ENCODE measurements at places on chromosomes 2 and 18.

GRCh38 chr18:77093586-77093985 is 39.0 kb downstream of the MBP start:
- no peak for DNase-seq

GRCh38 chr2:40097691-40098385 is 318.8 kb upstream of the THUMPD2 start:
- no peak for DNase-seq

GRCh38 chr2:234081970-234082822 is 31.7 kb downstream of the SPP2 start:
- no peak for DNase-seq

DNA sequence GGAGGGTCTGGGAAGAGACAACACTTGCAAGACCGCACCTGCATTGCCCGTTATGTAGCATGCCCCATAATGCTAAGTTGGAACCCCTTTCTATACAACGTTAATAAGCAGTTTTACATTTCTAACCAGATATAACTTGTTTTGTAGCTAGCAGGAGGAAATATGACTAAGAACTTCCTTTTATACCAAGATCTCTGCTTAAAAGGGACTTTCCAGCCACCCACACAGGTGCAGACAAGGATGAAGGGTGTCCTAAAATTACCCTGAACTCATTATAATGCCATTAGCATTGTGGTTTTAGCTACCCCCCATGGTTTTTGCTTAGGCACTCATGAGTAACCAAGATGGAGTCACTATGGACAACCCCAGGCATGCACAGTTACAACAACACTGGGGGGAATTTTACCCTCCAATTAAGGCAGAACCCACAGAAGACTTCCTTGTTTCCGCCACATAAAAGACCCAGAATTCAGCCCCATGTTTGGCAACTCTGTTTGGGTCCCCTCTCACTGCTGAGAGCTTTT is 362.8 kb downstream of the CBLN2 start:
- DNase-seq: no peak

GRCh38 chr2:70104231-70105111 is 17.2 kb downstream of the PCBP1 start:
- DNase-seq: no peak

DNA sequence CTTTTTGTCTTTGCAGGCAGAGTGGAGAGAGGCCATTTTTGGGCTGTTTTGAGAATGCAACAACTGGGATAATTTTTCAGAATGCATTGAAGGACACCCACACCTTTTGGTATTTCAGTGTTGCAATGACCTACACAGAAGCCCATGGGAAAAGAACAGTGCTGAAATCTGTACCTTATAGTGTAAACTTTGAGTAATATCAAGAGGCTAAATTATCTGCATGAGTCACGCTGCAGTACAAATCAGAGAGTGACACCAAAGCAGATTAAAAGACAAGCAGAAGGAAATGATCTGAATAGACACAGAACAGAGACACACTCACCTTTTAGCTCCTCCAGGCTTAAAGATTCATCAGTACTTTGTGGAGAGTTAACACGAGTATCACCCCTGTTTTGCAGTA is 265.3 kb downstream of the PAX3 start:
- DNase-seq: no peak

DNA sequence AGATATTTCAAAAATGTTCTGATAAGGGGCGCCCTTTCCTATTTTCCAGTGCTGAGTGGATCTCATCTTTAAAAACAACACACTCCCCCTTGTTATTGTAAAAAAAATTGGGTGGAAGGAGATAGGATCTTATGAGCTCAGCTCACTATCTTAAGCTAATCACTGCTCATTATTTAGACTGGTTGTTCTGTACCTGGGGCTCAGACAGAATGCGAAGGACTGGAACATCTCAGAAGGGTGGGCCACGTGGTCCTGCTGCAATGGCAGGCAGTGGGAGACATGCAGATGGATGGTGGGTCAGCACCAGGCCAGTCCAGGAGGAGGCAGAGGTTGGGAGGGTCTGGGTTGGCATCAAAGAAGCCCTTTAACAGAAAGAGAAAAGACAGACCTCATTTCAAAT is 48.3 kb upstream of the GPR155 start:
- no peak for DNase-seq

DNA sequence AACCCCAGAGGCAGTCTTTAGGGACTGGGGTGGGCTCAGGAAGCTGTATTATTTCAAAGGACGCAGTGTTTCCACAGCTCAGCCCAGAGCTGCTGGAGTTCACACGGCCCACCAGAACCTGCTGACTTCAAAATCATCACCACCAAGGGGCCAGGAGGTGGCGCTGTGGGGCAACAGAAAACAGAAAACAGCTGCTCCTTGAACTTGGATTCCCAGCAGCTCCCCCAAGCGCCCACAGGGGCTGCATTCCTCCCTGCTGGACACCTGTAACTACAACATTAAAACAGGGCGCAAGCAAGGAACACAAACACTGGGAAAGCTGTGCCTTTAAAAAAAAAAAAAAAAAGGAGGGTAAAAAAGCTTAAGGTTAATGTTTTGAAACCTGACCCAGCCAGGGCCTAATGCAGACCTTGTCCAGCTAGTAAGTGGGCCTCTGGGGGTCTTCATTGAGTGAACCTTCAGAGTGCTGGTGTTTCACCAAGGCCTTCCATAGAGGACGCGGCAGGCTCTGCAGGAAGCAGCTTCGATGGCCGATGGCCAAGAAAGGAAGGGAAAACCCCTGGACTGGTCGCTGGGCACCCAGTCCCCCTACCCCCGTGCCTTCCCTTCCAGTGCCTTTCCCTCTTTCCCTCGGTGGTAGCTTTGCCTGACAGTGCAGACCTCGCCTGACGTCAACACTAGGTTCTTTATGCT is 25.9 kb downstream of the MLPH start:
- DNase-seq: peak; percentile 52

GRCh38 chr2:190809139-190809764 is 71.4 kb upstream of the GLS start:
- DNase-seq: no peak

- no peak for DNase-seq
Observed at GRCh38 chr18:42072407-42072806, 117.4 kb downstream of the PIK3C3 start.

GRCh38 chr2:27378096-27378808 is 2.3 kb downstream of the ZNF513 start:
- no peak for DNase-seq

DNA sequence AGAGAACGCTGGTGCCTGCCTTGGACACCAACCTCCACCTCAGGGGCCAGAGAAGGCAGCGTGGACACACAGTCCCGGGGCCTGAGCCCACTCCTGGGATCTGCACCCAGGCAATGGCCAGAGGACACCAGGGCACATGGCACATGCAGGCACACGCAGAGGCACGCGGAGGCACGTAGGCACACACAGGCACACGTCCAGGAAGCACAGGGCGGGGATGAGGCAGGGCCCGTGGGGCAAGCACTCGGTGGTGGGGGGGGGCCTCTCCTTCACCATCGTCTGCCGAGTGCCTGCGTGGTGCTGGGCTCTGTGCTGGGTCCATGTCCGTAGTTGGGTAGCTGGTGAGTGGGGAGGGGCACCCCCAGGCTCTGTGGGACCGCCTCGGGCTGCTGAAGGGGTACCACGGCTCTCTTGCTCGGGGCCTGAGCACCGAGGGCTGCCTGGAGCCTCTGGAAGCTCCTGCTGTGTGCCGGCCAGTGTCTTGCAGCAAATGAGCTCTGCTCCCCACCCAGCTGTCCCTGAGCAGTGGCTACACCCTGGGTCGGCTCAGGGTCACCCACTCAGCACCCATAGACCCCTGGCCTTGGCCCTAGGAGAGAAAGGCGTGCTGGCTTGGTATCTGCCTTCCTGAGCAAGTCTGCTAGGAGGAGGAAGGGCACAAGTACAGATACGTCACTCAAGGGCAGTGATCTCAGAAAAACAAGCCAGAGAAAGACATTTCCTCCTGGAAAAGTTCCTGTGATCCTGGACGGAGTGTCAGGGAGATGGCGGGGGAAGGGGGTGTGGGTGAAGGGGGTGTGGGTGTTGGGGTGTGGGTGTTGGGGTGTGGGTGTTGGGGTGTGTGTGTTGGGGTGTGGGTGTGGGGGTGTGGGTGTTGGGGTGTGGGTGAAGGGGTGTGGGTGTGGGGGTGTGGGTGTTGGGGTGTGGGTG is 26.4 kb downstream of the RTP5 start:
- no peak for DNase-seq

GRCh38 chr2:4135765-4136164 is 432.4 kb downstream of the DCDC2C start:
- DNase-seq: no peak

GRCh38 chr2:39718483-39718882 is 52.8 kb downstream of the TMEM178A start:
- DNase-seq: no peak

DNA sequence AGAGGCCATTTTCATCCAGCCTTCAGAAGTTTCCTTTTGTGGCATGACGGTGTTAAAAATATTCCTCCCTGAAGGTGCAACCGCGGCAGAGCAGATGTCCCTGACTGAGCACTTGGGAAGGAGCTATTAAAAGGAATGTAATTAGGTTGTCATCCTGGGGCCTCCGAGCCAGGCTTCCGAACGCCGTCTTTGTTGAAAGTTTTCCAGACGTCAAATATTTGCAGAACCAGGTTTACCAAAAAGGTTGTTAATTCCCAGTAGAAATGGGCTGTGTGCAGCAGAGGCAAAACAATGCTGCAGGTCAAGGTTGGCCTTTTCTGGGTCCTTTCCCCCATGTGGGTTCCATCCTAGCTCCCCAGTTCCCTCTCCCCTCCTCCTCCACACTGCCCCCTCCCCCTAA is 110.0 kb upstream of the STPG4 start:
- no peak for DNase-seq

GRCh38 chr2:120995152-120995551 is 259.5 kb downstream of the GLI2 start:
- DNase-seq: no peak

DNA sequence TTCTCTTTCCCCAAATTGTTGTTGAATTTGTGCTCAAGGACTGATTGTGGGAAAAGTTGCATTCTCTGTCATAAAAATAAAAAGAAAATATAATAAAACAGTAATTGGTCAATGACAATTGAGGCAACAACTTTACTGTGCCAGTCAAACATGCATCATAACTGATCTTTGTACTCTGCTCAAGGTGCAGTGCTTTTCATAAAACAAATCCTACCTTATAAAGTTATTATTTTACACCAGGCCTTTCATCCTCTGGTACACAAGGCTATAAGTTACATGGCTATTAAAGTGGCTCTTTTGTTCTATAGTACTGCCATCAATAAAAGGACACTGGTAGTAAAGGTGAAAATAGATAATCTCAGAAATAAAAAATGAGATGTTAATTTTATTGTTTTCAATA is 761.9 kb downstream of the SATB2 start:
- DNase-seq: no peak

- no peak for DNase-seq
Observed at GRCh38 chr2:147456779-147457178, 388.1 kb upstream of the ACVR2A start.

DNA sequence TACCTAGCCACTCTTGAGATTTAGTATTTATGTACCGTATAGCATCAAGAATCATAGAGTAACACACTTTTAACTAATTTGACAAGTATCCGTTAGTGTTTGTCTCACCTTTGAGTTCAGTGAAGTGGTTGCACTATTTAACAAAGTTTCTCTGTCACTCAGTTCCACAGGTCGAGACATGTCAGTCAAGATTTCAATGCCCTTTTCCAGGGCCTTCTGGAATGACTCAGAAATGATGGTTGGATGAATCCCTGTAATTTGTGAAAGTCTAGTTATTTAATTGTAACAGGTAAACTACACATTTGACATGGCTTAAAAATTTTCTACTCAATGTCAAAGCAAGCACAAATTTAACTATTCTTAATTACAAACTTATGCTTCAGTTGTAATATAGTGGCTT is 9.7 kb downstream of the CCT4 start:
- no peak for DNase-seq

GRCh38 chr2:180175736-180176135 is 168.6 kb upstream of the CWC22 start:
- no peak for DNase-seq

- DNase-seq: no peak
Observed at GRCh38 chr2:219131327-219131726, 29.3 kb downstream of the NHEJ1 start.

GRCh38 chr18:26440644-26441043 is 107.7 kb downstream of the KCTD1 start:
- no peak for DNase-seq

GRCh38 chr2:62472312-62472711 is 33.7 kb downstream of the TMEM17 start:
- no peak for DNase-seq

DNA sequence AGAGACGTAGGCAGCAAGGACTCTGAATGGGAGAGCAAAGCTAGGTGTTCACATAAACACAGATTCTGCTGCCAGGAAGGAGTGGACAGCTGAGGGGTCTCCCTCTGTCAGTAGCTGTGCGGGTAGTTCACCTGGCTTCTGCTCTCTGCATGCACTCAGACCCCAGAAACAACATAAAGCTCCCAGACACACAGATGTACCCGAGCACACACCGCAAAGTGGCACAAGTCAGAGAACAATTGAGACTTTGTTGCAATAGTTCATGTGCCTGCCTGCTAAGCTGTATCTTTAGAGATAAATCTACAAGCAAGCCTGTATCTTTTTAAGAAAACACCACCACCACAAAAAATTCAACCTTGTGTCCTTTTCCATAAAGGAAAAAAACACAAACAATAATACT is 420.0 kb upstream of the ST6GAL2 start:
- DNase-seq: no peak

GRCh38 chr2:127121776-127122176 is 14.8 kb upstream of the BIN1 start:
- no peak for DNase-seq

DNA sequence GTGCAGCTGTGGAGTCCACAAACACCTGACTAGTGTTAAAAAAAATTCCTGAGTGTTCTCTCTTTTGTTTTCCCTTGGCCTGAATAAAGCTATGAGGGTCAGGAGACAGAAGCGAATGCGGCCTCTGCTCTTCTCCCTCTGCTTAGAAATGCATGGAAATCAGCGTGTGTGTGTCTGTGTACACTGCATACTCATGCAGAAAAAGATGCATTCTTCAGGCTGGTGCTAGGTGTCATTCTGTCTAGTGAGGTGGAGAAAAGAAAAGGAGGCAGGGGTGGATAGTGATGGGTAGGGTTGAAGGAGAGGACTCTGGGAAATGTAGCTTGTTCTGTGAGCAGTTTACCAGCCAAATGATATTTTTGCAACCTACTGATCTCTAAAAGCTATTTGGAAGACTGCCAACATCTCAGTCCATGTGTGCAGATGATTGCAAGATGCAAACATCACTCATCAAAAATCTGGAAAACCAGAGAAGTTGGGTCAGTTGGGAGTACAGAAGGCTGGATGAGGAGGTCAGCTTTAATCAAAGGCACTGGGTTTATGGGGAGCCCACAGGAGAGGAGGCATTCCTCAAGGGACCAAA is 177.7 kb downstream of the INSIG2 start:
- DNase-seq: no peak

GRCh38 chr18:22539051-22539765 is 121.5 kb upstream of the CTAGE1 start:
- no peak for DNase-seq

DNA sequence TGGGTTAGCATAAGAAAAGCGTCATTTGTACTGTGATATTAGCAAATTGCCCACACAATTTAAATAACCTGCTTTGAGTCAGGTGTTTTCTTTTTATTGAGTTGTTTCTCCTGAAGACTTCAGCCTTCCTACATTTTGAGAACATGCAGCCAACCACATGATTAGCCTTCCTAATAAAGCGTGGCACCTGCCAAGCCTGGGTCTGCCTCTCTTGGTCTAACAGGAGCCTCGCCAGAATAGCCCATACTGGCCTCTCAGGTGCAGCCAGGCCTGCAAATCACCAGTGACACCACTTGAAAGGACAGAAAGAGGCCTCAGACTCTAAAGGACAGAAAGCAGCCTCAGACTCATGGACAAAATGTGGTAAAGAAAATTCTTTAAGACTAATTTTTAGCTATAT is 653.8 kb downstream of the BCL11A start:
- DNase-seq: no peak

Measured in activated CD8-positive, alpha-beta memory T cell treated with anti-CD3 and anti-CD28 coated beads for 1 hour (primary cell).